ENCODE measurements at places on chromosomes 16 and 17.

DNA sequence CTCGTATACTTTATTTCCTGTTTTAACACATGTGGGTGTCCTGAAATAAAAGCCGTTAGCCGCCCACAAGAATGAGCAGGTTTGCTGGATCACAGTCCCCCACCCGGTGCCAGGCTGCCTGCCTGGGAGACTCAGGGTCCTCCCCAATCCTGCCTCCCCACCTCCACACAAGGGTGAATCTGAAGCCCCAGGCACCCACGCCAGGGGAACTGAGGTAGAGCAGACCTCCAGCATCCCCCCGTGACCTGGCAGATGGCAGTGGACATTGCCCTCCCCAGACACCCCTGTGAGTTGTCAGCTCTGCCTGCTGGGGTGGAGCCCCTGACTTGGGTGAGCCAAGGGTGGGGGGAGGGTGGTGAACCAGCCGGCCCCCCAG lies 114.8 kb downstream of the METRNL start:
- DNase-seq, result no peak

DNA sequence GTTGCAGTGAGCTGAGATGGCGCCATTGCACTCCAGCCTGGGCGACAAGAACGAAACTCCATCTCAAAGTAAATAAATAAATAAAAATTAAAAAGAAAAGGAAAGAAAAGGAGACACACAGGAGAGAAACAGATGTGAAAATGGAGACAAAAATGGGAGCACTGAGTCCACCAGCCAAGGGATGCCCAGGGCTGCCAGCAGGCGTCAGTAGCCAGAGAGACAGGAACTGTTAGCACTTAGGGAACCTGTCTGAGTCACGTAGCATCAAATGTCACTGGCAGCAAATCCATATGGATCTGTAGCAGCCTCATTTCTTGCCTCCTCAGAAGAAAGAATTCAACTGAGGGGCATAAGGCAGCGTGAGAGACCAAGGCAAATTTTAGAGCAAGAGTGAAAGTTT lies 79.7 kb downstream of the CYLD start:
- DNase-seq, result no peak

DNA sequence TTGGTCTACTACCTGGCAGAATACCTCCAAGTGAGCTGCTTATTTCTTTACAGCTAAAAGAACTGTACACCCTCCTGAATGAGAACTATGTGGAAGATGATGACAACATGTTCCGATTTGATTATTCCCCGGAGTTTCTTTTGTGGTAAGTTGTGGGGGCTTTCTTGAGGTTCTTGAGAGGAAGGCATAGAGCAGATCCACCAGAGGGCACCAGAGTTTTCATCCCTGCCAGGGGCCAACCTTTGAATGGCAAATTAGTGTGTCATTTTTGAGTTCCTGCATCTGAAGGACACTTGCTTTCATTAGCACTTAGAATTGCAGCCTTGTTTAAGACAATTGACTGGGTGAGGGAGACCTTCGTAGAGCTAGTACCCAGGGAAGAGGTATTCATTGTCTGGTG lies 35.0 kb downstream of the NMT1 start:
- no peak for DNase-seq

GRCh38 chr16:9136596-9136995 lies 45.2 kb downstream of the HAPSTR1 start:
- DNase-seq, result no peak

DNA sequence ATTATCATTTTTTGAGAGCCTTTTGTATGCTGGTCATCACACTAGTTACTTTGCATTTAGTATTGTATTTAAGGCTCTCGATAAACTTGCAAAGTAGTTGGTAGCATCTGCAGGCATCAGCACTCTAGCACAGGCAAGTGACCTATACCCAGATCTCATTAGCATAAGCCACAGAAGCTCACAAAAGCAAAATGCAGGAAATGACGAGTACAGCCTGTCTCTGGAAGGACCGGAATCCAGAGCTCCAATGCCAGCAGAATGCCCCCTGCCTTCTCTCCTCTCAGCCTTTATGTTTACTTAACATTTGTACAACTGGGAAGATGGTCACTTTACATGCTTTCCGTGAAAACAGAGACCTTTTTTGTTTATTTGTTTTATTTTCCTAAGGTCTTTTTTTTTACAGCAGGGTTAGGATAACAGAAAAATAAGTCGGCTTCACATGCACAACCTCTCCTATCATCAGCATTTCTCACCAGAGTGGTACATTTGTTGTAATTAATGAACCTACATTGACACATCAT lies 45.4 kb upstream of the MYOCD start:
- no peak for DNase-seq

GRCh38 chr17:628089-628941 lies 86.3 kb downstream of the VPS53 start:
- no peak for DNase-seq

DNA sequence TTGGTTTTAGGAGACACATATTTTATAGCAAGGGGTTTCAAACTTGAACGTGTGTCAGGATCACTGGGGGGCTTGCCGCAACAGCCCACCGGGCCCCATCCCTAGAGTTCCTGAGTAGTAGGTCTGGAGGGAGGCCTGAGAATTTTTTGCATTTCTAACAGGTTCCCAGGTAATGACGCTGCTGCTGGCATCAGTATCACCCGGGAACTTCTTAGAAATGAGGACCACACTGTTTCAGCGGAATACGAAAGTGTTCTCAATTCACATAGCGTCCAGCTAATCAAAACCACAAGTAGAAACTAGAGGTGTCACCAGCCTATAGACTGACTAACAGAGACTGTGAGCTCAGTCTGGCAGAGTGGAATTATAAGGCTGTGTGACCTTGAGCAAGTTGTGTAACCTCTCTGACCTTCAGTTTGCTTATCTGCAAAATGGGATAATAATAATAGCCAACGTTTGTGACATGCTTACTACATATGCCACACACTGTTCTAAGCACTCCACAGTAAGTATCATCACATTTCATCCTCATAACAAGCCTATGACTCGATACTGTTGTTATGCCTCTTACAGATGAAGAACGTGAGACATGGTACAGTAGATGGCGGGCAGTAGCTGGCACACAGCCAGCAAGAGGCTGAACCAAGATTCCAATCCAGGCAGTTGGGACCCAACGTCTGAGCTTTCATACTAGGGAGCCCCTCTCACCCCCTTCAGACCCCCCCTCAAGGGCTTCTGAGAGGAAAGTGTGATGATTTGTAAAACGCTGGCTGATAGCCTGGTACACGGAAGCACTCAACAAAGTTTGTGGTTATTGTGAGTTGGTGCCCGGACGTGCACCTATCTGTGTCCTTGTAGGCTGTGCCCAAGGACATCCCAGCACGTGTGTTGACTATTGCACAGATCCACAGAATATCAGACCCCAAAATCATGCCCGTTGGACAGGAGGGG lies 4.6 kb upstream of the ICAM2 start:
- no peak for DNase-seq

- DNase-seq, result no peak
Observed at GRCh38 chr17:17691468-17692263, 10.4 kb downstream of the RAI1 start.

- DNase-seq, result no peak
Observed at GRCh38 chr17:64773836-64774761, 112.0 kb upstream of the SMURF2 start.

- DNase-seq, result no peak
Observed at GRCh38 chr17:27206447-27206846, 87.5 kb upstream of the WSB1 start.

DNA sequence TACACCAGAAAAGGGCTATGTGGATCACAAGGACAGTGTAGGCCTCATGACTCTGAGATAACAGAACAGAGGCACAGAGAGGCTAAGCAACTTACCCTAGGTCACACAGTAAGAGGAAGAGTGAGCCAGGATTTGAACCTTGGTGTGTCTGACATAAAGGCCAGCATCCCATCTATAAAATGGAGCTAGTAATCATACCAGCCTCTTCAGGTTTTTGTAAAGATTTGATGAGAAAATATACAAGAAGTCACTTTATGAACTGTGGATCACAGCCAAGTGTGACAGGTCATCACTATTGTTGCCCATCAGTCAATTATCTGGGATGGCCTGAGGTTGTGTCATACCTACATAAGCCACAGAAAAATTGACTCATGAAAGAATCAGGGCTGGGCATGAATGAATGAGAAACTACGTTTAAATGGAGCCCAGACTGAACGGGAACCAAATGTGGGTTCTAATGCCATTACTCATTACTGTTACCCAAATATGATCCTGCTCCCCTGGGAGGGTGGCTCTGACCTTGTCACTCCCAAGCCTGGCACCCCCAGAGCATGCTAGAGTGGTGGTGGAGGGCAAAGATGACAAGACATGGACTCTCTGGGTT lies 21.0 kb downstream of the FBXO39 start:
- DNase-seq, result no peak

GRCh38 chr17:21303441-21304065 lies 19.0 kb downstream of the MAP2K3 start:
- DNase-seq, result no peak

All from stimulated activated CD8-positive, alpha-beta memory T cell treated with anti-CD3 and anti-CD28 coated beads, Interleukin-4, amount 100 ng/mL, for 24 hours (primary cell).